ENCODE measurements at places on chromosomes 3 and 15.
A peak's percentile ranks its signal among the peaks of the same experiment; 100 is the strongest.

- DNase-seq, result peak; percentile 76
Measured at GRCh38 chr15:62752657-62753517, 289.7 kb upstream of the TPM1 start.

DNA sequence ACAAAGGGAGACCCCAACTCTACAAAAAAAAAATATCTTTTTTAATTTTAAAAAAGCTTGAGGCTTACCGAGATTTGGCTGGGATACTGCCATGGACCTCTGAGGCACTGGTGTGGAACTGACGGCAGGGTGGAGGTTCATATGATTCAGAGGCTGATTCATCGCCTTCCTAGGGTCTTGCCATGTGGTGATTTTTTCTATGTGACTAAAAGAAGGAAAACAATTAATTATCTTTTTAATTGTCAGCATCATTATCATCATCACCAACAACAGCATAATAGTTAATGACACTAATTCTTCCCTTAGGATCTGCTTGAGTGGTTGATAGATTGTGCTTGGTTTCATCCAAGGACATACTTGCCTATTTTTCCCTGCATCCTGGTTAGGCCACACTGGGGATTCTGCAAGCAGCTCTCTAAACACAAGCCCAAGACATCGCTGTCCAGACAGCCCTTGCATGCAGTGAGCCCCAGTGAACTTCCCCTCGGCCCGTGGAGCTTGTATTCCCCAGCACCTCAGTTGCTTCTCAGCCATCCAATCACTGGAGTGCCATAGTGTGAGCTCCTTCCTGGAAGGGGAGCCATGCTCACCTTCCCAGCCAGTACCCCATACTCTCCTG lies 84.9 kb downstream of the WWTR1 start:
- DNase-seq, result peak; percentile 86

DNA sequence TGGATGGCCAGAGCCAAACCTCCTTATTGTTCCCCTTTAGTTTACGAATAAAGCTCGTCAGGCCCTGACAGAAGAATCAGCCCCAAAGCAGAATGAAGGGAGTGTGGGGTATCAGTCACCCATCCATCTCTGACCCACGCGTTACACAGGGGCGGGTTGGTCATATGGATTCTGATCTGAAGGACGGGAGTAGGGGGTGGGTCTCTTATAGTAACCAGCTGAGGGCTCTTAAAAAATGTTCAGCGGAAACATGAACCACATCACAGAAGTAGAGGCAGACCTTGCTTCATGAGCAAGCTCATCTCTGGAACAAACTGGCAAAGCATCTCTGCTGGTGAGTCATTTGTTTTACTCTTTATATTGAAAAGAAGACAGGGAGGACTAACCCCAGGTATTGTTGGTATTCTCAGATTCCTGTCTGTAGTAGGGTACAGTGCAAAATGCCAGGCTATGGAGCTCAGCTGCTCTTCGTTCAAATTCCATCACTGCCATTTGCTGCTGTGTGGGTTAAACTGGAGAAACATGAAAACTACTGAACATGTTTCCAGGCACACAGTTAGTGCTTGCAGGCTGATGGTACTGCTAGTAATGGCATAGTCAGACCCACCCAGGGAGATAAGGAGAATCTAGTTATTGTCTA lies at the start of gene CXCR6:
Gene CXCR6 (plus strand): TSS at position 258 of the 640 bp plus-strand sequence. CDS start 3,018 bp downstream, outside the sequence.
- DNase-seq, result peak; percentile 14

- peak; percentile 92 for DNase-seq
Measured at GRCh38 chr15:39102431-39102830, 478.4 kb upstream of the THBS1 start.

DNA sequence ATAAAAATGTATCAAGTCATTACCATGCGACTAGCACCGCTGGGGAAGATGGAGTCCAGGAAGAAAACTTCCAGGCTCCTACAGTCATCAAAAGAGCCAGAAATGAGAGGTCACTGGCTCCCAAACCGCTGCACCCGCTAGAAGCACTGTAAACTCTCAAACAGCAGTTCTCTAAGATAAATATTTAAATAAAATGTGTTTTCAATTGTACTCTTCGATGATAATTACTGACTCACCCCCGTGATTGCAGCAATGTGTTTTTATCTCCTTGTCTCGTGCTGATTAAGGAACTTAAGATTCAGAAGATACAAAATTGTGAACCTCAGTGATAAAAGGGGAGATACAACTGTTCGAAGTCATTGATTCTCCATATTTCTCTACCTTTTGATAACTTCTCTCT lies 45.8 kb upstream of the FOXP1 start:
- peak; percentile 82 for DNase-seq
